ENCODE measurements at places on chromosomes 5 and 9. TPM values are rescaled to one million over a fixed set of nuclear protein-coding genes. Genes with fewer than 3 reads are reported as not detected.

DNA sequence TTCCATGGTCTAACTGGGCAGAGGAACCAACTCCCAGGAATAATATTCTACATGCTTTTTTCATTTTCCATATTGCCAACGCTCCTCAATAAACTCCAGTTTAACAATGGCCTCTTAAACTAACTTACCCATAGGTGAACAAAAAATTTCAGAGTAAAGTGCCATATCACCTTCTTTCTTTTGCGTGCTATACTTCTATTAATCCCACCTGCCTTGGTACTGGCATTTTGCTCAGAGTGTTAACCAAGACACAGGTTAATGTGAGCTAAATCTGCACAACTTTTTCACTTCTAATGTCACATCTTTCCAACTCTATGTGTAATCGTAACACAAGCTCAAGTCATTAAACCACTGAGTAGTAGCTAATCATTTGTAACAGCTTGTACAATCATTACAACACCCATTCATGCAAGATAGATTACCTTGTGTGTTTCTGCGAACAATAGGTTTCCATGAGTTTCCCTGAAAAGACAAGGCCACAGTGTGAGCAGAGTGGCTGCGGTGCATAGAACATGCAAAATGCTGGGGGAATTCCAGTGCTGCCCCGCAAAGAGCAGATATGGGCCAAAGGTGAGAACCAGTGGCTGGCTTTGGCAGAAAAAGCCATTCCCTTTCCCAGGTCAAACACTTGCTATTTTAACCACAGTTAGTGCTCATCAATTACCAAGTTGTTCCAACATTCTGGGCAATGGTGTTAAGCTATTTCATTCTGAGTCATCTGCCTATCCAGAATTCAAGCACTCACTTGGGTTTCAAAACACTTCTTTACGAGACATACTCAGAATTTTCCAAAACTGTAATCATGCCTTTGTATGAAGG, 42.8 kb downstream of the TIMD4 start:
- peak; percentile 9 for DNase-seq

Gene PAEP
- total RNA-seq: 0.39 TPM

Gene RASEF
- total RNA-seq: 0.91 TPM

DNA sequence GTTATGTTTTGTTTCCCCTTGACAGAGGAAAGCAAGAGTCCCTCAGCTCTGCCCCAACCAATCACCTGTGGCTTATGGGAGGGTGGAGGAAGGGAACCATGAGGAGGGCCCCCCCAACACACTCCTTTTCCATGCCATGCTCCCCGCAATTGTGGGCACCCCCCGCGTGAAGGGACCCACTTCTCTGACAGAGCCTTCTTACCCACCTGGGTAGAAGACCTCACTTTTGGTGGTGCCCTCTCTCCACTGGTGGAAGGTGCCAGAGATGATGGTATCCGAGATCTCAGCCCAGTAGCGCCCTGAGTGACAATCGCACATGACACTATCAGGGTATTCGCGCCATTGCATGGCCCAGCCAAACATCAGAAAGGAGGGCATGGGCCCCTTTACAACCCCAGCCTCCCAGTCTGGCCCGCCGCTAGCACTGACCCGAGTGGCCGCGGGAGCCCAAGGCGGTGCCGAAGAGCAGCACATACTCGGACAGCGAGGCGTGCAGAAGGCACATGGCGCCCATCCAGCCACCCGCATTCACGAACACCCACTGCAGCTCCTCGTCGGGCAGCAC, 714 bp downstream of the SIGMAR1 start:
- DNase-seq: no peak

GRCh38 chr9:120393386-120394057, 186.4 kb downstream of the CDK5RAP2 start:
- peak; percentile 44 for DNase-seq

DNA sequence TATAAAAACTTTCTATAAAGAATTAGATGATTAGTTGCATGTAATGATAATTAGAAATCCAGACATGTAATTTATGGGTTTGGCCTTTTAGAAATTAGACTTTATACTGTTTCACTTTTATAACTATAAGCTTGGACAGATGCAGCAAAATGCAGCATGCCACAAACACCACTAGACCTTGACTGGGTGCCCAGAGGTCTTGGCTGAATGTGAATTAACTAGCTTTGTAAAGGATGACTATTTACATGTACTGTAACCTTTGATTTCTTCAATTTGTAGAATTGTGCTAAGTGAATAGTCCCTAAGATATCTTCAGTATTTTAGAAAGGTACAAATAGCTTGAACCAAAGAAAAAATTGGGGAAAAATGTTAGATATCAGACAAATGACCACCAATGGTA, 2168.1 kb downstream of the MAT2B start:
- no peak for DNase-seq

Gene PCDHGA9
- total RNA-seq: 0.73 TPM

Gene PCA3
- total RNA-seq: not detected

Gene LHX3
- not detected for total RNA-seq

- peak; percentile 71 for DNase-seq
These were observed 90.7 kb downstream of the MEF2C start for GRCh38 chr5:88792144-88792840.

Gene PTGS1
- total RNA-seq: 0.23 TPM

GRCh38 chr5:151492729-151493128, 45.3 kb downstream of the SLC36A1 start:
- no peak for DNase-seq

Gene FOXD4
- total RNA-seq: 0.31 TPM

- DNase-seq: no peak
These were observed 20.7 kb downstream of the LHX2 start for GRCh38 chr9:124032247-124032646.

Gene IFNA14
- total RNA-seq: not detected

DNA sequence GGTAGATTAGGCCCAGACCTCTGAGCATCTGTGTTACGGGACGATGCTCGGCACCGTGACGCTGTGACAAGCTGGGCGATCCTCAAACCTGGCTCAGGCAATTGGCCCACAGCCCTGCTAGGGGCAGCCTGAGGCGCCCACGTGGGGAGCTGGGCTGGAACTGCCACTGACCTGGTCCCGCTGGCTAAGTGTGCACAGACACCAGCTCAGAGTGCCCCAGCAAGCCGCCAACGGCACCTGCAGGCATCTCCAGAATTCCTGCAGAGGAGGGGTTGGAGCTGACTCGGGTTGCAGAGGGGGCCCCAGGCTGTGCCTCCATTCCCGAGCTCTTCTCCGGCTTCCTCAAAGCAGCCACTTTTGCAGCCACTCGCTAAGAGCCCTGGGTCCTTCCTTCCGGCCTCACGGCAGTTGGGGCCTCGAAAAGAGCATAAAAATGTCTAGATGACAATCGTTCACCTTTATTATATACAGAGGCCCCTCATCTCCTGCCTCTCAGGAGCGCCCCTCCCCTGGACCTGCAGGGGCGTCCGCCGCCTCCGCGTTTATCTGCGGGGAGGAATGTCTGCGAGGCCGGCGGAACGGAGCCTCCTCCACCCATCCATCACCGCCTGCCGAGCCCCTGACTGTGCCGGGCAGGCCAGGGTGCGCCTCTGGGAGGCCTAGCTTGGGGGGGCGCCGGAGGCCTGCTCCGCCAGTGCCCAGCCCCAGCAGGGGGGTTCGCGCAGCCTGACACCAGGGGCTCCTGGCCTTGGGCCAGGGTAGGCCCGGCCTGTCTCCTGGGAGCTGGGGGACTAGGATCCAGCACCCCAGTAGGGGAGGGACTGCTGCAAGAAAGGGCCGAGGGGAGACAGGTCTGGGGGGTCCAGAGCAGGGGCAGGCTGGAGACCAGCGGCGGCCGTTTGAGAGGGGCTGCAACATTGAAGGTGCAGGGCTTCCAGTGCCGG, 144.9 kb downstream of the BARX1 start:
- no peak for DNase-seq

DNA sequence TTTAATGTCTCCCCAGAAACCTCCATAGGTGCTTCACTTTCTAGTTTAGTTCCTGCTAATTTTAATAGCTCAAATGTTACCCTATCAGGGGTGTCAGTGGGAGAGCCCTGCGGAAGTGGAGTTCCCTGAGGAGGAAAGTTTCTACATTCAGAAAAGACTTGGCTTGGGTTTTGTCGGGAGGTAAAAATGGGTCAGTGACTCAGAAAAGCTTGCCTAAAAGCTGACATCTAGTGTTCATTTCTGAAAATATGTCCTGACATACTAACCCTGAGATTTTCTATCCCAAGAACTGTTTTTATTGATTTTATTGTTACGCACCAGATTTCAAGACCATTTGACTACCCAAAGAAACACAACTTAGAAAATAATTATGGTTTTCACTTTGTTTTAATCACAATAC, 40.9 kb upstream of the GLDC start:
- peak; percentile 15 for DNase-seq

DNA sequence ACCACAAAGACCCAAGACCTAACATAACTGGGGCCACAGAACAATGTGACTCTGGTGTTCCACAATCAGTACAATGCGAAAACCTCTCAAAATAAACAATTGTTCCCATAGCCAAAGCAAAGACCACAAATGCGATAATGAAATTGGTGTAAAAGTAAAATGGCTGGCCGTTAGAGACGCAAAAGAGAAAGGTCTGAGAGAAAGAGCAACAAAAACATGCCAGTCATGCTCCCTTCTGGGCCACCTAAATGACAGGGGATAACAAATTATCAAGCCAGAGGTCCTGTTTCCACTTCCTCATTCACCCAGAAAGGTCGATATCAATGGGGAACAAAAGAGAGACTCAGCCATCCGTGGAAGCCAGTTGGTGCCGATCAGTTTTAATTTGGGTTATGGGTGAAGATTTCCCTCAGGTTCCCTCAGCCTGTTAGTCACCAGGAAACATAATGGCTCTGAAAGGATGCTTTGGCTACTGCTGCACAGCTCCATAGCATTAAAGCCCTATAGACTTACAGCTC, 9.2 kb upstream of the CFAP95 start:
- DNase-seq: no peak

DNA sequence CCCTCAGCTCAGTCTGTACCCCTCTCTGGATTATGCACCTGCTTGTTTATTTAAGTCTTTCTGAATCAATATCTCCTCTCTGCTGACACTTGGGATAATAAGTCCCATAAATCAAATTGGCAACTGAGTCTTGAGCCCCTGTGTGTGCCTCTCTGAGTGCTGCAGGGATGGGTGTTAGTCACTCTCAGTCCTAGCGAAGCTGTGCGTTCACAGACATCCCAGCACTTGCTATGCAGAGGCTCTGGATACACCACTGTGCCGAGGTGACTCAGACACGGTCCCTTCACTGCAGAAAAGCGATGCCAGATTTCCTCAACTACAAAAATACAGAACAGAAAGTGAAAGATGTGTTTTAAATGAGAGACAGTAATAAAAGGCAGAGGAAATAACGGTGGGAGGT, 4.1 kb upstream of the KCNMB1 start:
- no peak for DNase-seq

GRCh38 chr5:94433397-94434163, 184.8 kb downstream of the KIAA0825 start:
- DNase-seq: peak; percentile 34

GRCh38 chr9:69028754-69029153, 6.8 kb upstream of the FXN start:
- no peak for DNase-seq

GRCh38 chr5:122907276-122907675, 61.9 kb downstream of the SNX24 start:
- peak; percentile 69 for DNase-seq

- no peak for DNase-seq
These were observed 354.3 kb upstream of the ACTBL2 start for GRCh38 chr5:57836921-57837320.

- DNase-seq: peak; percentile 84
These were observed 42.7 kb upstream of the LIFR start for GRCh38 chr5:38598994-38599617.

- no peak for DNase-seq
These were observed 25.5 kb upstream of the ARAP3 start for GRCh38 chr5:141707510-141707909.

Gene SMIM32
- total RNA-seq: 0.30 TPM

DNA sequence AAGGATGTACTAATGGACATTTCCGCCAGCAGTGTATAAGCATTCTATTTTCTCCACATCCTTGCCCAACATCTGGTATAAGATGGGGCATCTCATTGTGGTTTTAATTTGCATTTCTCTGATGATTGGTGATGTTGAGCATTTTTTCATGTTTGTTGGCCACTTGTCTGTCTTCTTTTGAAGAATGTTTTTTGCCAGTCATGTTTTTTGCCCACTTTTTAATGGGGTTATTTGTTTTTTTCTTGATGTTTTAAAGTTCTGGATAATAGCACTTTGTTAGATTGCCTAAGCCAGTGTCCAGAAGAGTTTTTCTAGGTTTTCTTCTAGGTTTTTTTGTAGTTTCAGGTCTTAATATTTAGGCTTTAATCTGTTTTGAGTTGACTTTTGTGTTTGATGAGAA, 31.7 kb downstream of the RAD23B start:
- DNase-seq: no peak

- DNase-seq: no peak
These were observed 1536.2 kb upstream of the CDH9 start for GRCh38 chr5:28574606-28575005.

- DNase-seq: no peak
These were observed 112.2 kb upstream of the SMC2 start for GRCh38 chr9:103981912-103982311.

DNA sequence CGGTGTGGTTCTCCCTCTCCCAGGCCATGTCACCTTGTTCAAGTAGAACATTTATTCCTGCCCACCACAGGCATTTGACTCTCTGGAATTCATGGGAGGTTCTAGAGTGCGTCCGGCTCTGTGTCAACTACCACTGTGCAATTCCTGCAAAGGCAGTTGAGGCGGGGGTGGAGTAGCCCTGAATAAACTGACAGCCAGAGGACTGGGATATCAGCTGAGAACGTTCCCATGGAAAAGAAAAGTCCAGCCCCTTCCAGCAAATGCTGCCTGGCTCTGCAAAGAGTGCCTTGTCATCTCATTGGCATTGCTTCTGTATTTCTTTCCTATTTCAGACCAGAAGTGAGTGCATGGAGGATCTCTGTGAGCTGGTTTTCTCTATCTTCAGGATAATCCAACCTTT, 18.9 kb upstream of the MEGF9 start:
- peak; percentile 79 for DNase-seq

GRCh38 chr9:131817627-131818026, 77.8 kb upstream of the RAPGEF1 start:
- no peak for DNase-seq

DNA sequence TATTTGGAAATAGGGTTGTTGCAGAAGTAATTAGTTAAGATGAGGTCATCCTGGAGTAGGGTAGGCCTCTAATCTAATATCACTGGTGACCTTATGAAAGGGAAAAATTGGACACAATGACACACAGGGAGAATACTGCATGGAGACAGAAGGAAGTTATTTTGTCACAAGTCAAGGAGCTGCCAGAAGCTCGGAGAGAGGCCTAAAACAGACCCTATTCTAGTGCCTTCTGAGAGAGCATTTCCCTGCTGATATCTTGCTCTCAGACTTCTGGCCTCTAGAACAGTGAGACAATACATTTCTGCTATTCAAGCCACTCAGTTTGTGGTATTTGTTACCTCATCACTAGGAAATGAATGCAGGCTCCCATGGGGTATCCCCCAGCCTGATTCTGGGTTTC, 332.9 kb downstream of the CSNK1G3 start:
- DNase-seq: peak; percentile 60

- no peak for DNase-seq
These were observed 609.6 kb downstream of the TAF11L14 start for GRCh38 chr5:18243846-18244245.
